ENCODE measurements at places on chromosomes 1 and 21.

DNA sequence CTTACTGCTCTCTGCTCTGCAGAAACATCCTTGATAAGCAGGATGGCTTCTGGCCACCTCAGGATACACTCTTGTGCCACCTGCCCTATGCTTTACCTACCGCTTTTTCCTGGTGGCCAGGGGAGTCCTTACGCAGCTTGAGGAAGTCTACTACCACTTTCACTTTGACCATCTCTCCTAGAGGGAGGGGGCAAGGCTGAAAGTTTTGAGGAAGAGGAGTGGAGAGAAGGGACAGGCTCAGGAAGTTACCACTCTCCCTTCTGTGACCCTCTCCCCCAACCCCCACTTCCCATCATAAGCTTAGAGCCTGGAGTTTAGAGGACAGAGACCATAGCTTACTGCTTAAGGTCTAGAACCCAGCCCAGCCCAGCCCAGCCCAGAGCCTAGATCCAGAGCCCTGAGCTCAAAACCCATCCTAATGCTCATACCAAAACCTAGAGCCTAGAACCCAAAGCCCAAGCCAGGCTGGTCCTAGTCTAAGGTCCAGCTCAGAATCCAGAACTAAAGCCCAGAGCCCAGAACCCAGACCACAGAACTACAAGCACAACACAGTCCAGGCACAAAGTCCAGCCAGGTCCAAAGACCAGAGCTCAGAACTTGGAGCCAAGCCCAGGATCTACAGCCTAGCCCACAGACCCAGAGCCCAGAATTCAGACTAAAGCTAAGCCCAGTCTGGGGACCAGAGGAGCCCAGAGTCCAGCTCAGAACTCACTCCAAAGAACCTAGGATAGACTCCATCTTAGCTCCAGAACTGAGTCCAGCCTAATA lies 18.0 kb upstream of the MFSD2A start:
- no peak for DNase-seq

DNA sequence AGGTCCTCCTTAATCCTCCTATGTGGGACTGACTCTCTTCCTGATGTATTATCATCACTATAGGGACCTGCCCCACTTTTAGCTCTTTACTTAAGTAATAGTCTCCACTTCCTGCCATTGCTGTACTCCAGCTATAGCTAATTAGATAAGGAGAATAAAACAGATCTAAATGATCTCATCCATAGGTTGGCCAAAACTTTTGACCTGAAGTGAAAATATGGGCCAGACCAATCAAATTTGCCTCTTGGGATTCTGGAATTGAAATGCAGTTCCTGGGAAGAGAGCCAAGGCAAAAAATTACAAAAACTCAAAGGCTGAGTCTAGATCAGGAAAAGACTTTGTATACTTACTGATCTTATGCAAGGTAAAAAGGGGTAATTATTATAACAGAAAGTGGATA lies 36.1 kb upstream of the PDE4B start:
- no peak for DNase-seq

GRCh38 chr1:116725798-116726197 lies 28.4 kb upstream of the CD2 start:
- DNase-seq = no peak

DNA sequence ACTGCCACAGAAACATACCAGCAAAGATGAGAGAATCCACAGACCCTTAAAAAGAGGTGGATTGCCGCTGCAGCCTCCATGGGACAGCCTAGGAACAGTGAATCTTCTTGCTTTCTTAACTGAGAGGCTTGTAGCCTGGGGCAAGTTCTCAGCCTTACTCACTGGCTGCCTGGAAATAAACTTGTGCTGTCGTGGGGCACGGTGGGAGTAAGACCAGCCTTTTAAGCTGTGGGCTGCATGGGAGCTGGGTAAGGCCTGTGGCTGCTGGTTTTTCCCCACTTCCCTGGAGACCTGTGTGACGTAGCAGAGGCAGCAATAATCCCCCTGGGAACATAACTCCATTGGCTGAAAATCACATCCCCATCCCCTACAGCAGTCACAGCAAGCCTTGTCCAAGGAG lies 30.8 kb downstream of the CD2 start:
- no peak for DNase-seq

DNA sequence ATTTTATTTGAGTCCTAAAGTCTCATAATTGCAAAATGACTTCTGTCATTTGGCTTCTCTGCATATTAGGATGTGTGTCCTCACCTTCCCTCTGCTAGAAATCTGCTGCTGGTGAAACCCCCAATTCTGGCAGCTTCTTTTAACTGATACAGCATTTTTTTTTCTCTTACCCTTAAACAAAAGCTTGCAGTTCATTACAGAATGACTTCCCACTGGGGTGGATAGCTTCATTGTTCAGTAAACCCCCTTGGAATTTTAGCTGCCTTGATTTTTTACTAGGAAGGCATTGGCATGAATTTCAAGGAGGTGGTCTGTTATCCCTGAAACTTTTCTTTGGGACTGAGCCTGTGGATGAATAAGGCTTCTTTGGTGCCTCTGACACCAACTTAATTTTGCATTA lies 16.8 kb downstream of the TSEN15 start:
- DNase-seq = no peak

DNA sequence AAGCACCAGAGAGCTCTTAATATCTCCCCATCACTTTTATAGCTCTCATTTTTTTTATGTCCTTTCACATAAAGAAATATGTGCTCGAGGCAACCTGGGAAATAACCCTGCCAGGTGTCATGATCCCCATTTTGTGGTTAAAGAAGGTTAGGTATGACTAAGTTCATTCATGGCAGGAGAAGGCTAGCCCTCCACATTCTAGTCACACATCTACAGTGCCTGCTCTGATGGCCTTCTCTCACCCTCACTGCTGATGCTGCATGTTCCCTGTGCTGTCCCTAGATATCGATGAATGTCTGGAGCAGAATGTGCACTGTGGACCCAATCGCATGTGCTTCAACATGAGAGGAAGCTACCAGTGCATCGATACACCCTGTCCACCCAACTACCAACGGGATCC lies 187.5 kb downstream of the TPR start:
- DNase-seq = no peak

- no peak for DNase-seq
Observed at GRCh38 chr1:223834660-223835263, 11.0 kb downstream of the TP53BP2 start.

DNA sequence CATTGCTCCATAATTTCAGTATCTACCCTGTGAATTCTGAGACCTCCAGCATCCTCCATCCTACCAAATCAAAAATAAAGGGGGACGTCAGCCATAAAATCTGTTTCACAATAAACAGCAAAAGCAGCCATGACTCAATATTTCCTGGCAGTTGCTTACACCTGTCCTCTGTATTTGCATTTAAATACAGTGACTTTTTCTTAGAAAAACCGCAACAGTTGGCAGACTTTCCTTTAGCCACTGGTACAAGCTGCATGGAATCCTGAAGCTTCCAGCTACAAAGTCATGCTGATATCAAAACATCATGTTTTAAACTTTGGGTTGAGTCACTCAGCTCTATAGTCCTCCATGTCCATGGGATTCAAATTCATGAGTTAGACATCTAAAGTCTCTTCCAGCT lies 278.0 kb upstream of the KAZN start:
- no peak for DNase-seq

GRCh38 chr1:26743426-26744059 lies 44.2 kb upstream of the PIGV start:
- DNase-seq = no peak

GRCh38 chr1:205380882-205381281 lies 24.2 kb upstream of the KLHDC8A start:
- DNase-seq = no peak

GRCh38 chr1:230104395-230105244 lies 37.6 kb downstream of the GALNT2 start:
- peak; percentile 29 for DNase-seq

DNA sequence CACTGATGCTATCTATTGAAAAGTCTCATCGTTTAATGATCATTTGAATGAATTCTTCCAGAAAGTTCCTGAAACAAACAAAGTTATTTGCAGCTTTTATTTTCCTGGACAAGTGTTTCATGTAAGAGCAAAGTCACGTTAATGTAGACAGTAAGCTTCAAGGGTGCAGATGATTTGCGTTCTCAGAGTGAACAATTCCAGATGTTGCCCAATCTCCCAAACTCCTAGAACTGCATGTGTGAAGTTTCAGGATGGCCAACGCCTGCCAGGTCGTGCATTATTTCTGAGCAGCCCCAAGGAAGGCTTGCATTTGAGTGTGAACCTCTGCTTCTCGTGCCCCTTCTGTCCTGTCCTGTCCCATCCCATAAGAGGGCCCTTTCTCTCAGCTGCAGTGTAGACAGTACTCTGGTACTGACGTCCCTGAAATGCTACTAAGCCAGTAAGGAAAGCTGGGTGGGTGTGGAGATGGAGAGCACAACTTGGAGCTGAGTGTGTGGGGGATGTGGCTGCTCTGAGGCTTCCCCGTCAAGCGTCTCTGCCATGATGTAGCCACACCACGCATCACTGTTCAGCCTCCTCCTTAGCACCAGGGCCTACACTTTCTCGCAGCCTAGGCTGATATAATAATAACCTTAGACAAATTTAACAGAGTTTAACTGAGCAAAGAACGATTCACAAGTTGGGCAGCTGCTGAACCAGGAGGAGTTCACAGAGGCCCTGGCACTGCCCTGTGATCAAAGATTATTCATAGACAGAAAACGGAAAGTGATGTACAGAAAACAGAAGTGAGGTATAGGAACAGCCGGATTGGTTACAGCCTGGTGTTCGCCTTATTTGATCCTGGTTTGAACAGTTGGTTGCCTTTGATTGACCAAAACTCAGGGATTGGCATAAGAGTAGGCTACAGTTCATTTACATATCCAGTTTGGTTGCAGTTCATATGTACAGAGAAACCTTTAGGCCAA lies 50.4 kb downstream of the RHOU start:
- no peak for DNase-seq

DNA sequence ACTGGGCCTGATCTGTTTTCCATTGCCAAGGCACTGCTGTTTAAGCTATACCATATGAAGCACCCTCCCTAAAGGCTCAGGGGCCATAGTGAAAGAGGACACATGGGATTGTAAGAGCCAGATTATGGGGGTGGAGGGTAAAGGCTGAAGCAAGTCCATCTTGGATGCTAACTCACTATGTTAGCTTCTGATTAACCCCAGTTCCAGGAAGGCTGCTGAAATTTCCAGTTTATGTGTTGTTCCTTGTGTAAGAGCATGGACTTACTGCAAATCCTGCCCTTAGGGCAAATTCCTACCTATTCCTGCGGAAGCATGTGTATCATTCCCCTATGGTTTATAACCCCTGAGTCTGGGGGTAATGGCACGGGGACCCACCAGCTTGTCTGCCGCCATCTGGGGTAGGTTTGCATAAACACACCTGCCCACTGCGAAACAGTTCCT lies 91.8 kb upstream of the SERBP1 start:
- DNase-seq = no peak

DNA sequence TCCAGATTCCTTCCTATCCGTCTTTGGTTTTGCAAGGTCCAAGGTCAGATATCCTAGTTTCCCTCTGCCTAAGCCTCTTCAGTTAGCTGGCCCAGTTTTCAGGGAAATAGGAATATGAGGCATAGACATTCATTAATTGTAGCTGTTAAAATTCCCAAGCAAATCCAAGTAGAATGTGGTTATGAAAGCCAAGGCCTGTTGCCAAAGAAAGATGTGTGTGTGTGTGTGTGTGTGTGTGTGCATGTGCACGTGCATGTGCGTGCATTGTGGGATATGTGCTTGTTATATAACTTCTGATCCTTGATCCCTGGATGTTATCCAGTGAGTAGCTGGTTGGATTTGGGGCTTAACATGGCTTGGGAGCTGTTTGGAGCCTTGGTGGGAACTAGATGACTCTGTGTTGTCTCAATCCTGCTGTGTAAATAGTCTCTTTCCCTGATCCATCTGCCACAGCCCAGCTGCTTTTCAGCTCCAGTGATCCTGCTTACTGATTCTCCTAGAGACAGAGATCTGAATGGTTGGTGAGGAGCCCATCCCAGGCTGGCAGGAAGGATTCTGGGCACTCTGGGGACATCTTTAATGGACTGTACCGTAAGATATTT lies 70.6 kb upstream of the GCLM start:
- no peak for DNase-seq

DNA sequence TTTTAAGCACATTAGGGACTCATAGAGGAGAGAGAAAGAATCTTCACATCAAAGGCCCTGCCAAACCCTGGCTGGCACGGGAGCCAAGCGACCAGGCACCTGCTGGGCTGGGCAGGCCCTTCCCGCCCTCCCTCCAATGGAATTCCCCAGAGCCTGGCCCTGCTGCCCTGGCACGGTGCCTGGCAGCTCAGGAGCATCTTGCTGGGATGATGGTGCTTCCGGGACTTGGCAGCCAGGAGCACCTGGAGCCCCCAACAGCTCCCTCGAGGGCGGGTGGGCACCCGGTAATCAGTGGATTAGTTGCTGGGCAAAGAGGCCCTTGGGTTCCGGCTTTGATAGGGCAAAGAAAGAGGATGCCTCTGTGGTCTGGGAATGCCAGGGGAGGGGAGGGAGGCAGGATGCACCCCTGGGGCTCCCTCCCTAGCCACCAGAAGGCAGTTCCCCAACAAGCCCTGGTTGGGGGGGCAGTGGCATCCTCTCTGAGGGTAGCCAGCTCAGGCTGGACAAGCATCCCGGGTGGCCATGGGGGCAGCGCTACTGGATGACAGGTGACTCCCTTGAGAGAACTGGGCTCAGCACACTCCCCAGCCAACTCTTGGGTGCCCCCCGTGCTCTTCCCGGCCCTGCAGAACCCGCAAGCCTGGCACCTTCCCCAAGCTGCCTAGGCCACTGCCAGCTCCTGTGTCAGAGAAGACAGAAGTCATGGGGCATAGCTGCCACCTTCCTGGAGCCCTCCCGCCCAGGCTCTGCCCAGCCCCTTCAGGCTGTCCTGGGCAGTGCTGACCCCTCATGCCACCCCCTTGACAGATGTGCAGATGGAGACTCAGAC lies 26.4 kb downstream of the KRTAP10-1 start:
- DNase-seq = no peak

- DNase-seq = no peak
Observed at GRCh38 chr1:71190843-71191242, 110.0 kb upstream of the ZRANB2 start.

GRCh38 chr1:33548721-33549120 lies 76.3 kb downstream of the ZSCAN20 start:
- no peak for DNase-seq

DNA sequence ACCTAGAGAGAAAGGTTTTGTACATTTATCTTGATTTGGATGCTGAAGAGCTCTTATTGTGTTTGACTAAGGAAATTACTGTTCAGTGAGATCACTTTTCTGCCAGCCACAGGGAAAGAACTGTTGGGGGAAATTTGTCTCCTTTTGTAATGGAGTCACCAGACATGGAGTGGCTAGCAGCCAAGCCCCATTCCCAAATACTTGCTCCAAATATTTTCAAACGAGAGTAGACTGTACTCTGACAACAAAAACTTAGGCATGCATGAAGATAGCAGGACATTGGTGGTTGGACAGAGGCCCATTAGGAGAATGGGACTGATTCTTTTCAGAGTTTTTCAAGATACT lies 21.1 kb downstream of the IPO9 start:
- DNase-seq = no peak

DNA sequence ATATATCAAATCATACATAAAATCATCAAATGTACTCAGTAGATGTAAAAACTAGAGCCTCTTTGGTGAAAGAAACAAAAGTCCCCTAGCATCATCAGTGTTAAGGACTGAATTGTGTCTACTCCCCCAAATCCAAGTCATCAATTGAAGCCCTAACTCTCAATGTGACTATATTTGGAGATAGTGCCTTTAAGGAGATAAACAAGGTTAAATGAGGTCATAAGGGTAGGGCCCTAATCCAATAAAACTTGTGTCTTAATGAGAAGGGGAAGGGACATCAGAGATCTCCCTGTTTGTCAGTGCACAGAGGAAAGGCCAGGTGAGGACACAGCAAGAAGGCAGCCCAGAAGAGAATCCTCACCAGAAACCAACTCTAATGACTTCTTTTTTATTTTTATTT lies 33.5 kb downstream of the USP24 start:
- no peak for DNase-seq
